ENCODE measurements at places on chromosomes 16 and 17.
A peak's percentile ranks its signal among the peaks of the same experiment; 100 is the strongest.

GRCh38 chr16:19167710-19168370 lies at the start of gene SYT17:
Gene SYT17, plus strand, starts transcription at chr16:19168240. Its CDS starts 407 bp downstream, at chr16:19168647.
- DNase-seq: peak; percentile 83

DNA sequence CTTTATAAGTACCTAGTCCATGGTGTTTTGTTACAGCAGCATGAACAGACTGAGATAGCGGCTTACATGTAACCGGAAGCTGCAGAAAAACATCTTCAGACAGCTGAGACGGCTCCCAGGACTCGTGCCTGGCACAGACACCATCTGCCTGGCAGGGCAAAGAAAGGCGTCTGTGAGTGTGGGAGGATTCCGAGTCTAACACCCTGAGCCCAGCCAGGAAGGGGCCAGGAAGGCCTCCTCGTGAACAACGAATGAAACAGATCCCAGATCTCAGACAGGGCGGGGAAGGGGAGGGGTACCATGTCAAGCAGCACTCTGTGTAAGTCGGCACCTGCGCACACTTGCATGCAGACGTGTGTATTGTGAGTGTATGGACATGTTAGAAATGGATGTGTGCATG lies 4.4 kb upstream of the CSNK1D start:
- no peak for DNase-seq

DNA sequence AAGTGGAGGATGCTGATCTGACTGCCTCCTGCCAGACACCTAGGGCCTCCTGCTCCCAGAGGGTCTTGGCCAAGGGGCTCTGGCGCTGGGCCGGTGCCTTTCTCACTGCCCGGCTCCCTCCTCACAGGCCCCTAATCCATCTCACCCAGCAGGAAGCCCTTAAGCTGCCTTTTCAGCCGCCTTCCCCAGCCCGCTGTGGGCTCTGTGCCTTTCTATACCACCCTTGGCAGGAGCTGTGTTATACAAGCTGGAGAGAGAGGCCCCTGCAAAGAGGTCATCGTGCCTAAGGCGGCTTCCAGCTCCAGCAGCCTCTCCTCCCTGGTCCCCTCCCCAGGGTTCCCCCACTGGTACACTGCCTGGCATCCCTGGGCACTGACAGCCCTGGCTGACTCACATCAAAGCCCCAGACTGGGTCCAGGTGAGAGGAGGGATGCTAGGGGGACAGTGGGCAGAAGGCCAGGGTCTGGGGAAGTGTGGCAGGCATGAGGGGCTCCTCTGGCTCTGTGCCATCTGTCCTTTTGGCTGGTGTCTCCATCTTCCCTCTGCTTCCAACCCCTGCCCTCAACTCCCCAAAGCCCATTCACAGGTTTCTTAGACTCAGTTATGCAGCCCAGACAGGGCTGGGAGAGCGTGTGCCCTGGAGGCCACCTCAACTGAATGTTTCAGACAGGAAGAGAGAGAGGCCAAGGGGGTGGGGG lies 15.3 kb upstream of the FZD2 start:
- peak; percentile 77 for DNase-seq

- peak; percentile 96 for DNase-seq
Measured at GRCh38 chr17:36486204-36487194, at the start of gene ZNHIT3. Gene ZNHIT3, plus strand, starts transcription at chr17:36486681. Its CDS starts 19 bp downstream, at chr17:36486700.

GRCh38 chr17:80478487-80479245 lies 2.3 kb upstream of the NPTX1 start:
- no peak for DNase-seq

GRCh38 chr16:85835227-85835751 lies 35.8 kb downstream of the COX4I1 start:
- no peak for DNase-seq

DNA sequence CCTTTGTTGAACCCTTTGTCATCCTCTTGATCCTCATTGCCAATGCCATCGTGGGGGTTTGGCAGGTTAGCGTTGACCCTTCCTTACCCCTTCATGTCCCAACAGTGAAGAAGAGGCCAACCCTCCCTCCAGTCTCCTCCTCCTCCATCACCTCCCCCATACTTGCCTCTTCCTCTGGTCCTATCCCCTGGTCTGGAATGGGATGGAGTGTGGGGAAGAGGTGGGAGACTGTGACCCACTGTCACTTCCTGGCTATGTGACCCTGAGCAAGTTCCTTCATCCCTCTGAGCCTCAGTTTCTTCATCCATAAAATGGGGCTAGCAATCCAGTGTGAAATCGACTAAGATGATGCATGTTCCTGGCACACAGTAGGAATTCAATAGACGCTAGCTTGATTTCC lies 2.7 kb downstream of the ATP2A1 start:
- DNase-seq: no peak

DNA sequence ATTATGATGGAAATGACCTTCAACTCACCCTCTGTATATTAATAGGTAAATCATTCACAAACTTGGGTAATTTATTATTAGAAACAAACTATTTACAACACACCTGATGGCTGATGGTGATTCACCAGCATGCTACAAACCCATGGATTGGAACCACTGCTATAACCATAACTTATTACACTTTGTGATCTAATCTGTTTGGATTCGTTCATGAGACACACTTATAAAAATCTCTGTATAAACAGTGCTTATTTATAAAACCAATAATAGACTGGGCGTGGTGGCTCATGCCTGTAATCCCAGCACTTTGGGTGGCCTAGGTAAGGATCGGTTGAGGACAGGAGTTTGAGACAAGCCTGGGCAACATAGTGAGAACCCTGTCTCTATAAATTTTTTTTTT lies 16.0 kb downstream of the SMIM36 start:
- DNase-seq: no peak

- no peak for DNase-seq
Measured at GRCh38 chr16:59042301-59042700, 308.2 kb upstream of the GOT2 start.

DNA sequence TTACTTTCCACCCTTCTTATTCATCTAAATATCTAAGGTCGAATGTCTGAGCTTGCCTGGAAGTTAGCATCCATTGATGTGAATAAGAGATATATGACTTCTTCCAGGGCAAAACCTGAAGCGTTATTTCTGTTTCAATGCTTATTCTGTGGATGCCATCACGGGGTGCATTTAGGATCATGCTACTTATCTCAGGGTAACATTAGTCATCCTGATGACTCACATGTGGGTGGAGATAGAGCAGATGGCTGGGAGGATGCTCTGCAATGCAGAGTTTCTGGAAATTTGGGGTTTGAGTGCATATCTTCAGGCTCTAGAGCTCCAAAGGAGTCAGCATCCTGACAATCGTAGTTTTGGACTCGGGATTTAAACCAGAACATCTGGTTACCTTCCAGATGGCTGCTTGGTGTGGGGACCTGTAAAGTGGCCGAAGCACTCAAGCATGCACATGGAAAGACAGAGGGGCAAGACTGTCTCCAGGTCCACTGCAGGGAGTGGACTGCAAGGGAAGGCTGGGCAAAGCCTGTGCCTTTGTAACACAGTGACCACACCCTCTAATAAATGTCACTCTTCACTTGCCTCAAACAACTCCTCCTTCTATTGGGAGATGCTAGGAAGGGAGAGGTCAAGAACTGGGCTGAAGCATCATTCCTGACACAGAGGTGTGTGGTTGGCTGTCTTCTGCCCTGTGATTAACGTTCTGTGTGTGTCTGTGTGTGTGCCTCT lies 175.2 kb upstream of the SALL1 start:
- no peak for DNase-seq

GRCh38 chr17:68356520-68356919 lies 65.2 kb downstream of the ARSG start:
- DNase-seq: no peak

- DNase-seq: peak; percentile 56
Measured at GRCh38 chr17:3385869-3386816, at the start of gene OR3A2. Gene OR3A2, minus strand, starts transcription at chr17:3386308.

- no peak for DNase-seq
Measured at GRCh38 chr17:41492351-41492750, 2.6 kb upstream of the KRT36 start.

- DNase-seq: no peak
Measured at GRCh38 chr16:67893743-67894399, 817 bp downstream of the PSKH1 start.

DNA sequence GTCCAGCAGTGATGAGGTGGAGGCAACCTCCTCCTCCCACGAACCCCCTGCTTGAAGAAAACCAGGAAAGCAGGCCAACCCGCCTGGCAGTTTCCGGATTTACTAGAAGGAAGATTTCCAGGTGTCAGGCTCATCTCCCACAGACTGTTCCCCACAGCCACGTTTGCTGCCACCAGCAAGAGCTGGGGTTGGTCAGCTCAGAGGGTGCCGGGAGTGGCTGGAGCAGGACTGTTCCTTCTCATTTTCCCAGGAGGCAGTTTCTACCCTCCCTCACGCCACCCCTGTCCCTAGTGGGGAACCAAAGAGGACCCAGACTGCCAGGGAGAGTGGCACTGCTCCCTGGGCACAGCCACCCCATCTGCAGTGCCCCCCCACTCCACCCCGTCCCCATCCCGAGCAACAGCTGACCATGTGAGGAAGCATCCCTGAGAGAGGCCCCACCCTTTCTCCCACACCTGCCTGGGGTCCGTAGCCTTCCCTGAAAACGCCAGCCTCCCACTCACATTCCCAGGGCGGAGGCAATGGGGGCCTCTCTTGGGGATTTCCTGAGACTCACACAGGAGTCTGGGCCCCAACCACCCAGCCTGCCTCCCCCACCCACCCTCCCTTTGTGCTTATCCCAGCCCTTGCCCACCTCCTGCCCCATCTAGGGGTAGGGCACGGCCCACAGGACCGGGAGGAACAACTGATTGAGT lies 5.9 kb downstream of the KRT17 start:
- DNase-seq: no peak

DNA sequence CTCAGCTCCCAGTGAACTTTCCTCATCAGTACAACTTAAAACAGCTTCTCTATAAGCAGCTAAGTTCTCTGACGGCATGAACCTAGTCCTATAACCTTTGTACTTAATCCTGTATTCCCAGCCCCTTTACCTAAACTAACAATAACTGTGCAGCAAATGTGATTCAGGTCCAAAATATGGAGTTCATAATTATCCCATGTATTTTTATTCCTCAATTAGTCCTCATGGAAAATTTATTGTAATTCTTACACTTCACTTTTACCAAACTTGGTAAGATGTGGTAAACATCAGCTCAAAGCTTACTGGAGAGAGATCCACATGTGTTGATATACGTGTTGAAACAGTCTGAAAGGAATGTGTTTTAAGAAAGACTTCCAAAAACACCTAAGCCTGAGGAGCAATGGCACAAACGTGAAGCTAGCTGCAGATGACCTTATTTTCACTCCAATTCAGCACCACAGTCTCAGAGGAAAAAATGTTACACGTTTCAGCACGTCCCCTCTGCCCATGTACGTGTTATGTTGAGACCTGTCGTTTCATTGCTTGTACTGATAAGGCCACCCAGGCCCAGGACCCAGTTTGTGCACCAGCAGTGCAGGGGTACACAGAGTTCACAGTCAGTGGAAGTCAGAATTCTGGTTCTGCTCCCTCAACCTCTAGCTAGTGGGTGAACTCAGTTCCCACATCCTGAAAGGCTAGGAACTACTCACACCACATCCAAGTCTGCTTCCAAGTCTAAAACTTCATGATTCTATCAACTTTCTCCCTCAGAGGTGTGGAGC lies 7.1 kb downstream of the USP31 start:
- DNase-seq: no peak

DNA sequence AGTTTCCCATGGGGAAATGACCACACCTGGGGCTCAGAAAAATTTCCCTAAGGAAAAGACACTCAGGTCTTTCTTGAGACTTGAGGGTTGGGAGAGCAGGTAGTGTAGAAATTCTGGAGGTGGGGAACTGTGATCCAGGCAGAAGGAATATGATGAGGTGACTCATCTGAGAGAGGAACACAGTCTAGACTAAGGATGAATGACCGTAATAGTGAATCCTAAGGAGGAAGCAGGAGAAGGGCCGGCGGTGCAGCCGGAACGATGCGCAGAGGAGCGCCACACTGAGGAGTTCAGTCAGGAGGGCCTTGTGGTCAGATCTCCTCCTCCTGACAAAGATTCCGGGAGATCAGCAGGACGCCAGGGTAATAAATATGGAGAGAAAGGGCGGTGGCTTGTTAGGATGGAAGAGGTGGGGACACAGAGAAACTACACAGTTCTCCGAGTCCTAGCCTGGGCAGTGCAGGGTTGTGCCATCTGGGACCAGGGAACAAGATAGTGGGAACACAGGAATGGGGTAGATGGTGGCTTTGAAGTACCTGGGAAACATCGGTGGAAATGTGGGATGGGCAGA lies 135.6 kb downstream of the PARN start:
- DNase-seq: no peak

DNA sequence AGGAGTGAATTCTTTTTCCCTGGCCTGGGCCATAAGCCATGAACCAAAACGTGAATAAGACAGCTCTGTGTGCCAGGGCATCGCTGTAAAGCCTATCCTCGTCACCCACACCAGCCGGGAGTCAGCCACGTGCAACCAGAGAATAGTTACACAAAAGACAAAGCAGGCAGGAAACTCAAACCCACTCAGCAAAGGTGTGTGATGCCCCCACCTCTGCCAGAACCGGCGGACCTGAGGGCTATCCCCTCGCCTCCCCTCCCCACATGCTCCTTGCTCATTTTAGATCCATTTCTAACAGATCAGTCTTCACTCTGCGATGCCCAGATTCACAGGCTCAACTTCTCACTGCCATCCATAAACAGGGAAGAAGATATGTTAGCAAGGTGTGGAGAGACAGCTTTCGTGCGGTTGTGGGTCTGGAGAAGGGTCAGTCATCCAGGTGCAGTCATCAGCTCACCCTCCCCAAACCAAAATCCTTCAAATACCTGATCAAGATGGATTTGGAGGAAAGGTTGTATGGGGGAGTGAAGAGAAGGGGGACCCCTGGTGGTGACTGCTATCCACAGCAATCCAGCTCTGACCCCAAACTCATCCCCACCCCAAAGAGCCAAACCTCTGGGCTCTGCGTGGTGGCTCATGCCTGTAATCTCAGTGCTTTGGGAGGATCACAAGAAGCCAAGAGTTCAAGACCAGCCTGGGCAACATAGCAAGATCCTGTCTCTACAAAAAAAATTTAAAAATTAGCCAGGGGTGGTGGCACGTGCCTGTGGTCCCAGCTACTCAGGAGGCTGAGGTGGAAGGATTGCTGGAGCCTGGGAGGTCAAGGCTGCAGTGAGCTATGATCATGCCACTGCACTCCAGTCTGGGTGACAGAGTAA lies 219.2 kb downstream of the C16orf78 start:
- peak; percentile 72 for DNase-seq

DNA sequence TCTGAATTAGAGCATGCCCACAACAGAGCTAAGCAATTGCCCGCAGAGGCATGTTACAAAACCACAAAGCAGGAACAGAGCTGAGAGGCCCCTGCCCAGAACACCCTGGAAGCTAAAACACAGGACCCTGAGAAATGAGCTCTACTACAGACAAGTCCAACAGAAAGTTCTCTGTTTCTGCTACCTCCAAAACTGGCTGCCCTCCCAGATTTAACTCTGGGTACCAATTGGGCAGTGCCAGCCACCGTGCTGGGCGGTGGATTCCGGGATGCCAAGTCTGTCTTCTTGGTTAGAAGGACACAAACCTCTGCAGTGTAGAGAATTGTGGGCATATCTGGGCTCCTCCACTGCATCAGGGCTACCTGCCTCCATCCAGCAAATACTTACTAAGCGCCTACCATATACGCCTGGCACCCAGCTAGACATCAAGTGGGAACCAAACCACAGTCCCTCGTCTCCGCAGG lies 1.0 kb downstream of the CMTM4 start:
- no peak for DNase-seq

Measured in H9 (cell line).